ENCODE measurements at places on chromosomes 5 and 9.

- no peak for DNase-seq
These were observed 184.0 kb downstream of the CACNA1B start for GRCh38 chr9:138061631-138062030.

GRCh38 chr5:146878476-146879172 is at the start of gene PPP2R2B:
Gene PPP2R2B (minus strand): TSS chr5:146878757.
- peak; percentile 86 for DNase-seq

DNA sequence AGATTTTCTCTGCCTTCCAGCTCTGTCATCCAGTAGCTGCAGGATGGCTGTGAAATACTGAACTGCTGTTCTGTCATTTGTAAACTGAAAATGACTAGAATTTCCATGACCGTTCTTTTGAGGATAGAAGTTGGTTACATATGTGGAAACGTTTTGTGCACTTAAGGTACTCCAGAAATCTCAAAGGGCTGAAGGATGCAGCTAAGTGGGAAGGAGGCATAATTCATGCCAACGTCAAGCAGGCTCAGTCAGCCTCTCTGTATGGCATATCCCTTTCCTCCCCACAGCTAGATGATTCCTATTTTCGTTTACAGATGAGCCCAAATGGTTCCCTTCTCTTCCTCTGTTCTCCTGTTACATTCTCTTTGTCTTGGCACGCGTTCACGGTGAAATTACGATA is 257.6 kb downstream of the FBXL7 start:
- DNase-seq = no peak

DNA sequence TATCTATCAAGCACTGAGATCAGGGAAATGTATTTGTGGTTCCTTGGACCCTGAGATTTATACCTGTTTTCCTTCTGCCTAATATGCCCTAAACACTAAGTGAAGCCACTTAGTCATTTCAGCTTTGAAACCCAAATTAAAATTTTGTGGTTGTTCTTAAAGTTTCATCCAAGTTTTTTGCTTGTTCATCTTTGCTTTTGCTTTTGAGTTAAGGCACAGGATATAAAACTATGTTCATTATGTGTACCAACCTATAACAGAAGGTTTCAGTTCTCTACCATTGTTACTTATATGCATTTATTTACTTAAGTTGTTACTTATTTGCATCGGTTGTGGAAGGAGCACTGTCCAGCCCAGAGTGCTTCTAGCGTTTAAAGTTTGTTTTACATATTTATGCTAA is 382.3 kb downstream of the PTPRD start:
- no peak for DNase-seq

DNA sequence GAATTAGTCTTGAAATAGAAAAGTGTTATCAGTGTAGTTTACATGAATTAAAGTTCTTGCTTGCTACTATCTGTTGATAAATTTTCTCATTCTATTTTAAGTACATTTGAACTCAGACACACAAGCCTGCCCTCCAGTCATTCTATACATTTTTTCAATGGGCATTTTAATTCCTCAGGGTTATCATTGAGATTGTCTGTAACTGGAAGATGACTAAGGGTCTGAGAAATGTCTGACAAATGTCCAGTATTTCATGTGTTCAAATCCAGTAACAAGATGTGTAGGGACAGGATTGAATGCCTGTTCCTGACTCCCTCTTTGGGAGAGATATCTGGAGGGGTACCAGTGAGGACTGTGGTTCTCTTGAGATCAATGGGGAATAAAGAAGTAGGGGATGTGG is 223.9 kb upstream of the ADAMTSL1 start:
- no peak for DNase-seq

DNA sequence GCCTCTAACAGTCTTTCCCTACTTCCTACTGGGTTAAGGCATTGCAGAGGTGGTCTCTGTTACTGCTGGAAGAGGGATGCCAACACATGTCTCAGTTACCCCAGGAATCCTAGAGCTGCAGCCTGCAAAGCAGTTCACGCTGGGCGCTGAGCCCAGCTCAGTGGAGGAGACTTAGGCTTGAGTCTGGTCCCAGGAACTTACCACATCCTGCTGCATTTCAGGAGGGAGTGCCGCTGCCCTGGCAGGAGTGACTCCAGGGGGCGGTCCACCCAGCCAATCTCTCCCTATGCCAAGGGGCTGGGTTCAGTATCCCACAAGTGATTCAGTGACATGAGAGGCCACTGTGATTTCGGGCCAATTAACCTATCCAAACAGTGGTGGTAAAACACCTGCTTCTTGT is 7.6 kb downstream of the TTC16 start:
- DNase-seq = no peak

DNA sequence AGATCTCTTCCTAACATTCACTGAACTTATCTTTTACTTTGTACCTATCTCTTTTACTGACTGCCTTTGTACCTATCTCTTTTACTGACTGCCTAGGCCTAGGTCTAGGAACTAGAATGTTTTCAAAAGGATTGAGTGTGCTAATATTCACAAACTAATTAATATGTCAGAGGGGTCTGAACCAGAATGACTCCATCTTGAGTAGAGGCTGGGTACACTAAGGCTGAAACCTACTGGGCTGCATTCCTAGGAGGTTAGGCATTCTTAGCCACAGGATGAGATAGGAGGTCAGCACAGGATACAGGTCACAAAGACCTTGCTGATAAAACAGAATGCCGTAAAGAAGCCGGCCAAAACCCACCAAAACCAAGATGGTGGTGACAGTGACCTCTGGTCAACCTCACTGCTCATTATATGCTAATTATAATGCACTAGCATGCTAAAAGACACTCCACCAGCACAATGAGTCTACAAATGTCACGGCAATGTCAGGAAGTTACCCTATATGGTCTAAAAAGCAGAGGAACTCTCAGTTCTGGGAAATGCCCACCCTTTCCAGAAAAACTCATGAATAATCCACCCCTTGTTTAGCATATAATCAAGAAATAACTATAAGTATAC is 2.5 kb upstream of the RHOBTB3 start:
- DNase-seq = no peak

DNA sequence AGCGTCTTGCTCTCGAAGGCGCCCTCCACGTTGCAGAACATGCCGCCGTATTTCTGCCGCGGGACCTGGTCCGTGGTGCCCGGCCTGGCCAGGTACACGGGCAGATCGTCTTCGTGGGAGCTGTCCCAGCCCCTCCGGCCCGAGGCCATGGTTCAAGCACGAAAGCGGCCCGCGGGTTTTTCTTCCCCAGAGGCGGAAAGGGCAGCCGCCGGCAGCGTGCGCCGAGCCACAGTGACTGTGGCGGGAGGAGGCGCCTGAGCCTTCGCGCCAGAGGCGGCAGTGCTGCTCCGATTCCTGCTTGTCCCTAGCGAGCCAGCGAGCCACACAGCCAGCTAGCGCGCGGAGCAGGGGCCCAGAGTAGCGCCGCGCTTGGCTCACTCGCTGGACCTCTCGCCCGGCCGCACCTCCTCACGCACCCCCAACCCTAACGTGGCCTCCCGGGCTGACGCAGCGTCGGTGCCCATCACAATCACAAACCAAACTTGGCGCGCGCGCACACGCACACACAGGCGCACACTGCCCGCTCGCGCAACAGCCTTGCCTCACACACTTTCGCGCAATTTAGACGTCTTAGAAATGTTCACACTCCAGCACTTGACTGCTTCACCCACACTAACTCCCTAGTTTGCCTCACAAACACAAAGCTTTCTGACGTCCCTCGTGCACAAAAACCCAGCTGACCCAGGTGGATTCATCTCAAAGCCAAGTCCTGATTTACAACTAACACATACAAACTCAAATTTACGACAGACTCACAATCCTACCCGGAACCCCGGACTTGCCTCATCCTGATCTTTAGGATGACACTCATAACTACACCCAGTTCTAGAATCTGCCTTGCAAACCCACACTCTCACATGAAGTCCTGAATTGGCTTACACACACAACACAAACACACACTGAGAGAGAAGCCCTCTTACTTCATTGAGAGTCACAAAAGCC is at the start of gene DPYSL3:
Gene DPYSL3, minus strand, starts transcription at position 359 of the 942 bp plus-strand sequence. Its CDS starts 210 bp downstream, at position 149.
- DNase-seq = peak; percentile 84

GRCh38 chr9:137975527-137975913 is 97.9 kb downstream of the CACNA1B start:
- DNase-seq = no peak

DNA sequence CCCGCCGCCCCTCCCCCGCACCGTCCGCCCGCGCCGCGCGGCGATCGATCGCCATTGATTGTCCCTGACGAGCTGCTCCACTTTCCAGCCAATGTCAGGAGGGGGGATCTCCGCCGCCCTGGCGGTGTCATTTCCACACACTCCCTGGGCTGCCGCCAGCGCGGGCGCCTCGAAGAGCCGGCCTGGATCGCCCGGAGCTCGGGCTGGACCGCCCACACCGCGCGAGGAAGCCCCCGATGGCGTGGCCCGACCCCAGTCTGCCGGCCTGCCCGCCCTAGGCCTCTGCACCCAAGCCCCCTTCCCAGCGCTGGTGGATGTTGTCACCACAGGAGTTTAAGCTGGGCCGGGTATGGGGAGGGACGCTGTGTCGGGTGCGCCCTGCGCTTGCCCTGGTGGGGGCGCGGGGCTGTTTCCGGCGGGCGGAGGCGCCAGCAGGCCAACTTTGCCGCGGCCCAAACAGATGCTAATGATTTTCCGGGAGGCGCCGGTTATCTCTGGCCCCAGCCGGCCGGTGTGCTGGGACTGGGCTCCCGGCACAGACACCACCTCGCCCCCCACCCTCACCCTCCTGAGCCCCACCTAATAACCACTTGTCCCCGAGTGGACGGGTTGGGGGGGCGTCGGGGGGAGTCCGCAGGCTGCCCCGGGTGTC is 10.6 kb upstream of the CXXC5 start:
- DNase-seq = peak; percentile 96

DNA sequence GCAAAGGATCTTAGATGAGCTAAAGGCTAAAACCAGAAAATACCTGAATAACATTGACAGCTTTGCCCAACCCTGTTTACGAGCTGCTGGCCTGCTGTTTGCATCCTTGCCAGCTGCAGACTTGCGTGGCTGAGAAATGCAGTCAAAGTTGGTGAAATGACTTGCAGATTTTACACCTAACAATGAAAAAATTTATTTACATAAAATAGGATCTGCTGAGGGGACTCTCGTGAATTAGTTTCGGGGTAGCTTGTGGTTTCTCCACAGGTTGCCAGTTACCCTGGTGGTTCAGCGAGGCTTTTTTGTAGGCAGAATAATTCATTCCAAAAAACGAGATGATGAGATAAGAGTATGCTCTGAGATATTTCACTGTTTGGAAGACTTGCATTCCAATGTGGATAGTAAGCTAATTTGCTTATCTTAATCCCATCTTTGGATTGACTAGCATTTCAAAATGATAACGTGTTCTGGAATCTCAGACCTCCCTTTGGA is 65.7 kb upstream of the FANCC start:
- DNase-seq = no peak

- no peak for DNase-seq
These were observed 93.8 kb downstream of the FEM1C start for GRCh38 chr5:115450741-115451140.

GRCh38 chr5:135225856-135226560 is 173.0 kb downstream of the MACROH2A1 start:
- no peak for DNase-seq

- DNase-seq = no peak
These were observed 236.0 kb upstream of the ZNF462 start for GRCh38 chr9:106626936-106627335.

- no peak for DNase-seq
These were observed 148.2 kb upstream of the CDKN2B start for GRCh38 chr9:22157276-22157675.

GRCh38 chr9:120690372-120690771 is 23.9 kb downstream of the MEGF9 start:
- no peak for DNase-seq

- peak; percentile 58 for DNase-seq
These were observed 69.3 kb downstream of the SNX30 start for GRCh38 chr9:112819635-112820496.

DNA sequence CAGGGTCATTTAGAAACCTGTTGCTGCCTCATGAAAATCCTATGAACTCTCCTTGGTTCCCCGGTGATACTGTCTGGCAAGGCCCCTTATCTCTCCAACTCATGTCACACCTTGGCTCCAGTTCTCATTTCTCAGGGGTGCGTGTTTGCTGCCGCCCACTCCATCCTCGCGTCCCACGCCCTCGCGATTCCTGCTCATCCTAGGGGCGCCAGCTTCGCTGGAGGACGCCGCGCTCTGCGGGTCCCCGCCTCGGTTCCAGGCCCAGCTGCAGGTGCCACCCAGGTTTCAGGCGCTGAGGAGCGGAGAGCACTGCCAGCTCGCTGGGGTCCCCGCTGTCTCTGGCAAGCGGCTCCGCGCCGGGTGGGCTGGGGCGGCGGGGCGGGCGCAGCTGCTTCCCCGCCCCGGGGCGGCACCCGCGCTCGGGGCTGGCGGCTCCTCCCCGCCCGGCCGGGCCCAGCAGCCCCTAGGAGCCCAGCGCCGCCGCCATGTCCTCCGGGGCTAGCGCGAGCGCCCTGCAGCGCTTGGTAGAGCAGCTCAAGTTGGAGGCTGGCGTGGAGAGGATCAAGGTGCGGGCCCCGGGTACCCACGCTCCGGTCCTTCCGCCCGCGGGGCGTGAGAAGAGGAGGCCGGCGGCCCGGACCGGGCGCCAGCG is at the start of gene GNG10:
Gene GNG10, plus strand, starts transcription at position 456 of the 652 bp plus-strand sequence. Its CDS starts 30 bp downstream, at position 486.
- peak; percentile 97 for DNase-seq

DNA sequence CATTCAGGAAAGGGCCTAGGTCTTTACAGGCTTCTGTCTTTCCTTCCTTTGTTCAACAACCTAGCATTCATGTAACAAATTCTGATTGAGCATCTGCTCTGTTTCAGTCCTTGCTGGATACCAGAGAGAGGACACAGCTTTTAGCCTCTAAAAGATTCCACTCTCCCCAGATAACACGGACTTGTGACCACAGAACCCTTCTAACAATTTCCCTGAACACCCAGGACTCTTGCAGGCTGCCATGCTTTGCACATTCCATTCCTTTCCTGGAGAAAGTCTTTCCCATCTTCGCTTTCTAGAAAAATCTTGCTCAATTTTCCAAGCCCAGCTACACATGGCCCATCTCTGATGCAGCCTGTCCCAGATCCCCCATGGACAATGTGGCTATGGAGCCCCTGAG is 310.9 kb downstream of the ACTL7B start:
- DNase-seq = no peak

DNA sequence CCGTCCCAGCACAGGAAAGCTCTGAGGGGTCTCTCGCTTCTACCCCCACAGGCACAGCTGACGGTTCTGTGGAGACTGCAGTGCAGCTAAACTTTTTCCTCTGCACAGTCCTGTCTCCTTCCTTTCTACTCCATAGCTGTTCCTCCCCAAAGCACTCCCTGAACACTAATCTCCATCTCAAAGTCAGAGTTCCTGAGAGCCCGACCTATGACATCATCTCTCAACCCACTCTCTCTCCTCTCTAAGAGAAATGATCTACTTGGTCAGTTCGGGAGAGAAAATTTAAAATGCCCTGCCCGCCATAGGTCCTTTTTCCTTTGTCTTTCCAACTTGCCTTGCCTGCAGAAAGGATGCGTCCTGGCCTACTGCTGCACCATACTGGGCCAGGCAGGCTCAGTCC is 90.6 kb downstream of the FANCC start:
- DNase-seq = no peak

DNA sequence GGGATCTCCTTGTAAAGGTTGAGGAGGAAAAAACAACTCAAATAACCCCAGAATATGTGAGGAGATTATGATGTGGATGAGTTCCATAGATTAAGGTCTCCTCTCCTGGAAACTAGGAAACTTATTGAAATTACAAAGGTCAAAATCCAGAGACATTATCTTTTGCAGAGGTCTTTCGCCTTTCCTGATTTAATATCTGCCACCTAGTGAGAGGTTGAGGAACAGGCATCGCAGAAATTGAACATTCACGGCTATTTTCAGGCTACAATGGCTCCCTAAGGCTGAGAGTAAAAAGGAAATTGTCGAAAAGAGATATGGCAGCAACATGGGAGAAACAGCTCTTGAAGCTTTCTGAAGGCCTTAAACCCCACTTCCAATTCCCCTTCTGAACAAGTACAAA is 127.5 kb upstream of the PLCXD3 start:
- no peak for DNase-seq

- DNase-seq = no peak
These were observed 30.7 kb upstream of the IL31RA start for GRCh38 chr5:55820488-55820887.

Measured in SK-N-SH (cell line).